ENCODE measurements at places on chromosomes 2 and 18.

DNA sequence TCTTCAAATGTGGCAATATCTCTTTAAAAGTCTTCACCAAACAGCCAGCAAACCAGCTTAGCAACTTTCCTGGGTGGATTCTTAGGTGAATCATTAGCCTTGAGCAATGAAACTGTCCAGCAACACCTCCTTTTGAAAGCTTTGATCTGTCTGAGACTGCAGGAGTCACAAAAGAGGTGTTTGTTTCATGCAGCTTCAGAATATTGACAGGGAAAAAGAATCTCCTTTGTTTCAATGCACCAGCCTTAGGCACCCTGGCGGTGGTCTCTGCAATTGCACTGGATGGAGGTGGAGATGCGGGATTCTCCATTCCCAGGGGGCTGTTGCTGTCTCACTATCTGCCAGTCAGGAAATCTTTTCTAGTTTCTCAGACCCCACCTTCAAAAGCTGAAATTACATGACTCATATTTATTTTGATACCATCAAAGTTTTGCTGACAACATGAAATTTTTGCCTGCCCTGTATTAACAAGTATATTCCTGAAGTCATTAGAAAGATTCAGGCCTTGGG lies 76.0 kb upstream of the DSG1 start:
- DNase-seq = peak; percentile 64

GRCh38 chr2:81545626-81546025 lies 1241.1 kb upstream of the LRRTM1 start:
- DNase-seq = no peak

GRCh38 chr18:5662586-5663090 lies 118.8 kb upstream of the EPB41L3 start:
- no peak for DNase-seq

- DNase-seq = peak; percentile 45
These were observed 86.0 kb downstream of the OSBPL6 start for GRCh38 chr2:178280244-178280852.

- DNase-seq = no peak
These were observed 48.3 kb upstream of the NRP2 start for GRCh38 chr2:205633994-205634393.

DNA sequence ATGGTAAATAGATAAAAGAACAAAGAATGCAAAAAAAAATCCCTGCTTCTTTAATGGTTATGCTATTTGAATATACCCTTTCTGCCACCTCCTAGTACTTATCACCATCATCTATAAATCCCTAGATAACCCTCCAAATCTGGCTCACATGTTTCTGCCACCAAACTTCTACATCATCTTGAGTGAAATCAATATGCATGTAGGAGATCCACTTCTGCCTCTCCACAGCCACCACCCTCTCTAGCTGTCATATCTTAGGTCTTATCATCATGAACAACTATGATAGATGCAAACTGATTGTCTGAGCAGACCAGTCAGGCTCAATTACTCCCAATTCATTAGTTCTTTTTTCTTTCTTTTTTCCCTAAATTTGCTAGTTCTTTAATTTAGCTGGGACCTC lies 55.3 kb downstream of the STRN start:
- no peak for DNase-seq

- DNase-seq = no peak
These were observed 62.0 kb upstream of the NEUROD1 start for GRCh38 chr2:181742361-181742760.

DNA sequence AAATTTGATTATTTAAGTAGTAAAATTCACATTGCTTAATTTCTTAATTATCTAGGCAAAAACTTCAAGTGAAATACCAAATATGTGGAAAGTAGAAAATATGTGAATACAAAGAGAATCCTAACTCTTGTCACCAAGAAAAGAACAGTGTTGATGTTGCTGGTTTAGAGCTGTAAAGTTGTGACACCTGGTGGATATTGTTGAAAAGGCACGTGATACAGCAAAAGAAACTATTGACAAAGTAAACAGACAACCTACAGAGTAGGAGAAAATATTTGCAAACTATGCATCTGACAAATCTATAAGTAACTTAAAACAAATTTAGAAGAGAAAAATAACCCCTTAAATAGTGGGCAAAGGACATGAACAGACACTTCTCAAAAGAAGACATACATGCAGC lies 25.6 kb upstream of the ZC3H15 start:
- DNase-seq = no peak
